Kidney glomerular epithelial cell (primary cell): ENCODE measurements at places on chromosomes 1 and 21.

DNA sequence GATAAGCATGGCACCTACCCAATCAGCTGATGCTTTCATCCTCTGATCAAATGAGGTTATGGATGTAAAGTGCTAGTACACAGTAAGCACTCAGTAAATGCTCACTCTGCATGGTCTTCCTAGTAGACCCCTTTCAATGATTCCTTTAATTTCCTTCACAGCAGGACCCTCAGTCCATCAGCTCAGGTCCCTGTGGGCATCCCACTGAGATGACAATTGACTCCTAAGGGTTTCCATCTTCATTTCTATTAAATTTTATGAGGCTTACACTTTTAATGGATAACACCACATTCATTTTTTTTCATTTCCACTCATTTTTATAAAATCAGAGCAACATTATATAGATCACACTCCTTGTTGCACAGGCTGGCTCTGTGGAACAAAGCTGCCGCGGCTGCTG, 12.8 kb downstream of the RHOU start:
- DNase-seq = no peak

- no peak for DNase-seq
These were observed 21.7 kb upstream of the PIGC start for GRCh38 chr1:172465617-172466016.

DNA sequence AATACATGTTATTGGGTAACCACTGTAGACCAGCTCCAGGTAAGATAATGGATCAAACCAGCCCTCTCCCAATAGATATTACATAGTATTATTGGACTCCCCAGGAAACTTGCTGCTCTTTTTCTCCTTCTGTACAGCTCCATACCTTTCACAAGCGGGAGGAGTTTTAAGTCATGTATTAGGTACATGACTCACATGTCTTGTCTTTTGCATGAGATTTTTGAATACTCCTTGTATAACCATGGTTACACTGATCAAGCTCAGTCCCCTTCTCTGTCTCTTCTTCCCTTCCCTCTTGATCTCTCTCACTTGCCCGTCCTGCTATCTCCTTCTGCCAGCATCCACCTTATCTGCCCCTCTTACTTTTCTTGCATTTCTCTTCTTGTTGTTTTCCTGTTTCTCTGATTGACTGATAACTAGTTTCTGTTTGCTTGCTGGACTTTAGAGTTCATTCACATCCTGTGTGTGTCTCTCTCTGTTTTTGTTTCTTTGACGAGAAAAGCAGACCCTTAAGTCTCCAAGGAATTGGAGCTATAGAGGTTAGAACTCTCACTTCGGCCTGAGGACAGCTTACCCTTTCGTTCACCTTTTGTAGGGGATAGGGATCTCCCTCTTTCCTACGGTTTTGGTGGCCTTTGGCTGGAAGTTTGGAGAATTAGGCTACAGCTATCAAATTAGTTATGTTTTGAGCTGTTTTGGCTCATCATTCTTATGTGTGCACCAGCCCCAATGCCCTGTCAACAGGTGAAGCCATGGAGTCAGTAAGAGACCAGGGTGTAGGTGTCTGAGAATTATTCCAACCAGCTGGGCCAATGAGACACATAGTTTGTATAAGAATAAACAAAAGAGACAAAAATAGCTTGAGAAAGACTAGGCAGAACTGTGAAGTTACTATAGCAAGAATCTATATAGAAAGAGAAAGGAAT, 49.0 kb upstream of the ASB17 start:
- no peak for DNase-seq

DNA sequence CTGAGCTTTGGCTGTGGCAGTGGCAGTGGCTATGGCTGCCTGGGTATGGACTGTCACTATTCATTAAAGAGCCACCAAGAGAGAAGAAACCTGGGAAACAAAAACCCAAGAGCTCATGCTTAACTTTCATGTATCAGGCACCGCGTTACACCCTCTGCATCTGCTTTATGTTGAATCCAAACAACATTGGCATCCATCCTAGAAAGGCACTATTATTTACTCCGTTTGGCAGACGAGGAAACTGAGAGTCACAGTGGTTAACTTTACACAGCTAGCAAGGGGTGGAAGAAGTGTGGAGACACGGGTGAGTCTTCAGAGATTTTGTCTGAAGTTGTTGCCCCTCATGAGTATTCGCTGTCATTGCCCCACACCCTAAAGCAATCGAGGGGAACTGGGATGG, 63.8 kb downstream of the PLXNA2 start:
- no peak for DNase-seq

DNA sequence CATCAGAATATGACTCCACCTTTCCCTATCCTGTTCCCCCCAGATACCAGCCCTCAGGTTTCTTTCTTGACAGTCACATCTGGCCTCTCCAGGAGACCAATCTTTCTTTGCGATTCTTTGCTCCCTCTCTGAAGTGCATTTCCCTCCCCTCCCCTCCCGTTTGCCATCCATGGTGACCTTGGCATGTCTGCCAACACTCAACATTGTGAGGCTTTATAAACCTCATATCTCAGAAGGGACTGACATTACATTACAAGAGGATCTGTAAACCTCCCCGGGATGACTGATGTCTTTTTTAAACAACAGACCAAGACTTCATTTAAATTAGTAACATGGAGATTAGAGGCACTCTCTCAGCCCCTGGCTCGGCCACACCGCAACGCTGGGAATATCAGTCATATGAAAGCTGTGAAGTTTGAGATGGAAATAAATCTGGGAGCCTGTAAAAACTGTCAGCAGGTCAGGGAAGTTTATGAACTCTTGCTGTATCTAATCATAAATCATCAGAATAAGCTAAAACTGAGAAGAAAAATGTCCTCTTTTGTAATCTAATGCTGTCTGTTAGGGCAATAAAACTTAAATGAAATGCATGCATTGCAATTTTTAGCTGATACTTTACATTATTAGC, 401.7 kb upstream of the PROX1 start:
- no peak for DNase-seq

DNA sequence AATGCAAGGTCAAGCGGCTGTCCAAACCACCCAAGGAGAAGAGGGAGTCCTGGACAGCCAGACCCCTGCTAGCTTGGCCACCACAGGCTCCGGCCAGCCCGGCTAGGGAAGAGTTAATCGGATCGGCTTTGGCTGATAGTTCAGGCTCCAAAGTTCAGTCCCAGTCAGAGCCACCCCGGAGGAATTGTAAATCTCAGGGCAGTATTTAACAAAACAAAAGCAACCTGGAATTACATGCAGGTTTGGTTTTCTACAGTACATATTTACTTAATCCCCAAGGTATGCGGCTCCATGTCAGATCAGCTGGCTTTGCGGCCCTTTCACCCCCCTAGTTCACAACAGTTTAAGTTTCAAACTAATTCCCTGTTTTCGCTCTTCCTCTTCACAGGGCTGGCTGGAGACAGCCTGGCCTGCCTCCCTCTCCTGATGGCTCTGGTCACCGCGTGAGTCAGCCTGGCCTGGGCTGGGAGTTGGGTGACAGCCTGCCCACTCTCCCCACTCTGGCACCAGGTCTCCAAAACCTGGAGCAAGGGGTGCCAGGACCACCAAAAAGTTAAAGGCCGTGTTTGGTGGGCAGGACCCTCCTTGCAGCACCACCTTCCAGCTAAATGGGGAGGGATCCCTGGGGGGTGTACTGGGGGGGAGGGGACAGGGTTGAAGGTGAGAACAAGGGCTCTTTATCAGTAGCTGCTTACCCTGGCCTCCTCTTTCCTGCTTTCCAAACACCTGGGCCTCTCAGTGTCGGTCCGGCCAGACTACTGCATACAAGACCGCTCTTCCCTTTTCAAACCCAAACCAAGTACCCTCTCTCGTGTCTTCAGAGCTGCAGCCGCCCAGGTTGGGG, 1.9 kb downstream of the DHRS3 start:
- DNase-seq = peak; percentile 41

- DNase-seq = no peak
These were observed 79.1 kb downstream of the TPR start for GRCh38 chr1:186295980-186296379.

DNA sequence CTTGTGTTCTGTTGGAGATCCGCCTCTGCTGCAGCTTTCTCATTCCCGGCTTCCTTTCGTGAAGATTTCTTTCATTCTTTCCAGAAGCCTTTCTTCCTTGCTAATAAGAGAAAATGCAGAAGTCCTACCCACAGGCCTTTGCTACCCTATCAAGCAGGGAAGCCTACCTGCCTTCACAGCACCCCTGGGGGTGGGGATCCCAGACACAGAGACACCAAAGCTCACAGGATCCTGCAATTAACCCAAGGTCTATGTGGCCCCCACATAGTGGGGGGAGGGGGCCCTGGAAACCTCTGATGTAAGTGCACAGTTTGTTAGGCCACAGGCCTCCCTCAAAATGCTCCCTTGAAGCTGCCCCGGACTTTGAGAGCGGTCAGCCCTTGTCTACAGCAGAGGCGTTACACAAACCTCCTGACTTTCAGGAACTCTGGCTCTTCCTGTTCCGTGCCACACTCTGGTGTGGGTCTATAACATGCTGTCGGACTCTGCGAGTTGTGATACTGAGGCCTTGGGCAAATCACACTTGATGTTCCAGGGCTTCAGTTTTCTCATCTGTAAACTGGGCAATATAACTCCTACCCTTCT, 31.2 kb downstream of the NKAIN1 start:
- no peak for DNase-seq

DNA sequence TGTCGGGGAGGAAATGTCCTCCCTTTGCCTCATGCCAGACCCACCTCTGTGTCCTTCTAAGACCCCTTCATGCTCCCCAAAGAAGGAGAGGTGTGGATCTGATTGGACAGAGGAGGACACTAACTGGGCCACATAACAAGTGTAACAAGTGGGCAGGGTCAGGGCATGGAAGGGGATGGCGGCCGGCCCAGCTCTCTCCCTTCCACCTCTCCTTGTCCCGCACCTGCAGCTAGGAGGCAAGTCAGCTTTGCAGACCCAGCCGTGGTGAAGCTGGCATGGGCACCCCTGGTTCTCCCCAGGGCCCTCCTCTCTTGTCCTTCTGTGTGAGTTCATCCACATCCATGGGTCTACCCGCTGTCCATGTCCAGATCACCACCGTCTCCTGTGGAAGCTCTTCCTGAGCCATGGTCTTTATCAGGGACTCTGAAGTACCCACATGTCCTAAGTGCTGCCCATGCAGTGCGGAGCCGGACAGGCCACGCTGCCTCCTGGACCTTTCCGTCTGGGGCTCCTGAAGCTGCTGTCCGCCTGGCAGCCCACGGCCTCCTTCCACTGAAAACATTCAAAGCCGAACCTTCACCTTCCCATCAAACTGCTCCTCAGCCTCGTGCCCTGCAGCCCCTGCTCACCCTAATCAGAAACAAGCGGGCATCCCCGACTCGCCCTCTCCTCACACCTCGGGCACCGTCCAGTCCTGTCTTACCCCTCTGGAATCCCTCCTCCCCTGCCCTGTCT, 460.5 kb downstream of the PTPRU start:
- no peak for DNase-seq

DNA sequence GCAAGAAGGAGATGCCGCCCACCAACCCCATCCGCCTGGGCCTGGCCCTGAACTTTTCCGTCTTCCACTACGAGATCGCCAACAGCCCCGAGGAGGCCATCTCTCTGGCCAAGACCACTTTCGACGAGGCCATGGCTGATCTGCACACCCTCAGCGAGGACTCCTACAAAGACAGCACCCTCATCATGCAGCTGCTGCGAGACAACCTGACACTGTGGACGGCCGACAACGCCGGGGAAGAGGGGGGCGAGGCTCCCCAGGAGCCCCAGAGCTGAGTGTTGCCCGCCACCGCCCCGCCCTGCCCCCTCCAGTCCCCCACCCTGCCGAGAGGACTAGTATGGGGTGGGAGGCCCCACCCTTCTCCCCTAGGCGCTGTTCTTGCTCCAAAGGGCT, 732 bp downstream of the SFN start:
- no peak for DNase-seq

DNA sequence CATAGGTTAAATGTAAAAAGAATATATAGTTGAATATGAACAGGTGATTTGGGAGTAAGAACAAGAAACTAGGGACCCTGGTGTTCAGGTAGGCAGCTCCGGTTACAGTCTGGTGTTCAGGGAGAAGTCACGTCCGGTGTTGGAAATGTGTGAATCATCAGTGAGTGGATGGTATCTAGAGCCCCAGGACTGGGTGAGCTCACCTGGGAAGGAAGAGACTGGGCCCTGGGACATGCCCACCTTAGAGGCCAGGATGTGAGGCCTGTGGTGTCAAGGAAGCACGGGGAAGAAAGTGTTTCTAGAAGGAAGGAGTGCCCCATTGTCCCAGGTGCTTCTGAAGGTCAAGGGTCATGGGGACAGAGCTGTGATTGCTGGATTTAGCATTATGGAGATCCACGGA, 1.5 kb upstream of the GJB3 start:
- no peak for DNase-seq

GRCh38 chr1:192959657-192960186, 99.4 kb downstream of the UCHL5 start:
- DNase-seq = no peak
